Left renal pelvis (tissue), 4 donors: ENCODE measurements at places on chromosomes 7 and 10.

DNA sequence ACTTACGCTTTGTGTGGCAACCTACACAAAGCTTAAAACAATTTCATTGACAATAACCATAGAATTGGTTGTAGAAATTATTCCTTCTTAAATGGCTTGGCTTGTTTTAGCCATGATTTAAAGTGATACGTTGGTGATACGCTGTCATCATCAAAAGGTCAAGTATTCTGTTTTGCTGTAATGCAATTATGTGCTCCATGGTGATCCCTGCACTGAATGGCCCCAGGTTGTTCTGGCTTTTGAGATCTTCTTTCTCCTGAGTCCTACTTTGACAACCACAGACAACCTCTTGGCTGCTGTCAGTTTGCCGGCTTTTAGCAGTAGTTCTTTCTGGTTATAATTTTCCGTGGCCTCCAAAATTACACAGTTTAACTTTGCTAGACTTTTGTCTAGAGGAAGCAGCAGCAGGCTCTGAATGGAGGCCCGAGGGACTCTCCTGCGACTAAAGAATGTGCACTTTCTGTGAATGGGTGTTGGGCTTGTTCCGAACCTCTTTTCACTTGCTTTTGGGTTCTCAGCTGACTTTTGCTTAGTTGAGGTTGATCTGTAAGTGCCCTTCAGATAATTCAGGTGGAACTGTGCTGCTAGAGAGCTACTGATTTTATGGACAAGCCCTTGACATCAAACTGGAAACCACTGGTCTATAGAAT lies 104.7 kb downstream of the TMEM178B start:
- DNase-seq, result no peak

DNA sequence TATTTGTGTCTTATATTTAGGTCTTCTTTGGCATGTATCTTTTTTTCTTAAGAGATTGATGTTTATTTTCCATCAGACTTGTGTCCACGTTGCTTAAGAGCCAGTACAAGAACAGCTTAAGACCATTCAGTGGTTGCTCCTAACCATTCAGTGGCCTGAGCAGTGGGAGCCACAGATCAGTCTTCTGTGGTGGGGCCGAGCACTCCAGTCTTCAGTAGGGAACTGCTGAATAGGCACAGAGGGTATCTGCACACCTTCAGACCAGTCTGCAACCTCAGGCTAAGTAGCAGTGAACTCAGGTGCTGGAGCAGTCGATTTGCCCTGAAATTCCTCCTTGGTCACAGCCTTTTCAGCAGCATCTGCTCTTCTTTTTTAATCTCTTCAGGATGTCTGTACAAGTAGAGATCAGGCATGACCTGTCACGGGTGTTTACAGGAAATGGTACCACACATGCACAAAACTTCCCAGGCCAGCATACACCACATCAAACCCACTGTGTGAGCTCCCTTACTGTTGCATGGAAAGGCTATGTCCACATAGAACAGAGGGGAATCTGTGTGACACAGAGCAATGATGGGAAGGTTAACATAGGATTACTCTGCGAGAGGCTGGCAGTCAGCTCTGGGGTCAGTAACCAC lies 51.5 kb downstream of the FAM107B start:
- no peak for DNase-seq

DNA sequence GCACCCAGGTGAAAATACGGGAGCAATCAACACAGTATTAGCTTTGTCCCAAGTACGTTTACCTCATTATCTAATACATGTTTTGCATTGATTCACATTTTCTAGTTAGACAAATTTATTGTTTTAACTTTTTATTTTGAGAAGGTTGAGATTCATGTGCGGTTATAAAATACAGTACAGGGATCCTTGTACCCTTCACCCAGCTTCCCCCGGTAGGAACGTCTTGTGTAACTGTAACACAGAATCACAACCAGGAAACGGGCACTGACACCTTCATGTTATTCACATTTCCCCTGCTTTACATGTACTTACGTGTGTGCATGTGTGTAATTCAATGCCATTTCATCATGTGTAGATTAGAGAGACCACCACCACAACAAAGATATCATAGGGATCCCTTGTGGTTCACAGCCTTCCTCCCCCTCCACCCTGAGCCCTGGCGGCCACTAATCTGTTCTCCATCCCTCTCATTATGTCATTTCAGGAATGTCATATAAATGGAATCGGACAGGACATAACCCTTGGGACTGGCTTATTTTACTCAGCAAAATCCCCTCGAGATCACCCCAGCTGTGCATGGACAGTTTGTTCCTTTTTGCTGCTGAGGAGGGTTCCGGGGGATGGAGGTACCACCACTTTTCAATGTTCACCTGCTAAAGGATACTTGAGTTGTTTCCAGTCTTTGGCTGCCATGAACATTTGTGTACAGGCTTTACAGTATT lies 46.5 kb upstream of the C10orf71 start:
- DNase-seq, result no peak

DNA sequence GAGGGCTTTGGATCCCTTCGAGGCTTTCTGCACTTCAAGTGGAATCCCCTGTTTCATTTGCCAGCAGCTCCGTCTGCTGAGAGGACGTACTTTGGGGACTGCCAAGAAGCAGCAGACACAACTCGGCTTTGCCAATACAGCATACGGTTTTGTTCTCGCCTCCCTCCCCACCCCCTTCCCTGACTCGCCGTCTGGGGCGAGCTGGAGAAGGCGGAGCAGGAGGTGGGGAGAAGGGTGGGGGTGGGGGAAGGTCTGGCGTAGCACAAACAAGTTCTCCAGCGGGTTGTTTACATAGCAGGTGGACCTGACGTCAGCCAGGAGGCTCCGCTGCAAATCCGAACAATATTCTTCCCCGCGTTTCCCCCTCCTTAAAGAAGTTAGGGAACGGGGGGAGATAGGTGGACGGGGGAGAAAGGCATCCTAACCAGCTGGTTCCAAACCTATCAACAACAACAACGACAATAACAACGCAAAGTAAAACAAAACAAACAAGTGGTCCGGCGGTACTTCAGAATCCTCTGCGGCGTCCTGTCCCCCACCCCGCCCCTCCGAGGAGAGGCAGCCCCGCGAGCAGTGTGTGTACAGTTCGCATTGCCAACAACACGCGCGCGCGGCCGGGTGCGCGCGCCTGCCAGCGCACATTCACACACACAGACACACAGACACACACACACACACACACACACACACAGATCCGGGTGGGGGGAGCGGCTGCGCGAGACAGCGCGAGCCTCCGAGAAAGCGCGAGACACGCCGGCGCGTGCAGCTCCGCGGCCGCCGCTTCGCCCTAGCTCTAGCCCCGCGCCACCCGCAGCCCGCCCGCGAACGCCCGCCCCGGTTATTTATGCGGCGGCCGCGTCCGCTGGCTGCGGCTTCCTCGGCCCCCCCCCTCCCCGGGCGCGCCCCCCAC lies 167.0 kb upstream of the PPP1R3A start:
- no peak for DNase-seq

DNA sequence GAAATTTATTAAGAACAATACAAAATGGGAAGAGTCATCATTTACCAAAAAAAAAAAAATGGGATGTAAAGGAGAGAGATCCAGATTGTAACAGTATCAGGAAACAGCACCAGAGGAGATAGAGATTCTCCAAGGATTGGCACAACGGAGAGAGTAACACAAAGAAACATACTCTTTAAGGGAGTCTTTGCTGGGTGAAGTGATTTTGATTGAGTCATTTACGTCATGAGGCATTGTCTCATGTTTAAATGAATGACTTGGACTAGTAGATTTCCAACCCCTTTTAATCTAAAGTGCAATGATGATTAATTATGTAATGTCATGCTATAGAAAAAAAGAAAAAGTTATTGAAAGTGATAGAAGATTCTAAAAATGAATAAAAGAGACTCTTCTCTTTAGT lies 68.8 kb downstream of the ITGB8 start:
- no peak for DNase-seq
